ENCODE measurements at places on chromosomes 7 and 10.

GRCh38 chr10:94413361-94413760 is 11.0 kb downstream of the TBC1D12 start:
- DNase-seq = no peak

DNA sequence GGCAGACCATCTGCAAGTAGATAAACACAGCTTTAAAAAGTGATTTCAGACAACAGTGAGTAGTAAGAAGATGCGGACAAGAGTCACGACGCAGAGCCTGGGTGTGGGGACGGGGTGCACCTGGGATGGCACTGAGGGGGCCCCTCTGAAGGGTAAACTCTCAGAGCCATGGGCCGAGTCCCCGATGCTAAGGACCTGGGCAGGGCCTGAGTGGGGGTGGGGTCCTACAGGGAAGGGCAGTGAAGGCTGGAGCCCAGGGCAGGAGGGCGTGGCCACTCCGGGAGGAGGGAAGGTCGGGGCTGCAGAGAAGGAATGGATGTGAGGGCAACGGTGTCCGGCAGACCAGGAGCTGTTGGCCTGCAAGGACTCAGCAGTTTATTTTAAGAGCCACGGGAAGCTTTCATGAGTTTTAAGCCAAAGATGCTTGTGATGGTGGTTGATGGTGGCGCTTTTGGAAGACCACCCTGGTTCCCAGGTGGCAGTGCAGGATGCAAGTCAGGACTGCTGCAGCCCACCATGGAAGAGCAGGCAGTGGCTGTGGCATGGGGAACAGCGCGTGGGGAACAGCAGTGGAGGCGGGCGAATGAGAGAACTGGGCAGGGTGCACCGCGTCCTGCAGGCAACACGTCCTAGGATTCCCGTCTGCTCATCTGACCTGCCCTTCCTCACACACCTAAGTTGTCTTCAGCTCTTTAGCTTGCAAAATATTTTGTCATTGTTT is 296.8 kb downstream of the DNAJB6 start:
- no peak for DNase-seq

GRCh38 chr7:134440067-134440466 is 18.8 kb downstream of the AKR1B1 start:
- DNase-seq = no peak

DNA sequence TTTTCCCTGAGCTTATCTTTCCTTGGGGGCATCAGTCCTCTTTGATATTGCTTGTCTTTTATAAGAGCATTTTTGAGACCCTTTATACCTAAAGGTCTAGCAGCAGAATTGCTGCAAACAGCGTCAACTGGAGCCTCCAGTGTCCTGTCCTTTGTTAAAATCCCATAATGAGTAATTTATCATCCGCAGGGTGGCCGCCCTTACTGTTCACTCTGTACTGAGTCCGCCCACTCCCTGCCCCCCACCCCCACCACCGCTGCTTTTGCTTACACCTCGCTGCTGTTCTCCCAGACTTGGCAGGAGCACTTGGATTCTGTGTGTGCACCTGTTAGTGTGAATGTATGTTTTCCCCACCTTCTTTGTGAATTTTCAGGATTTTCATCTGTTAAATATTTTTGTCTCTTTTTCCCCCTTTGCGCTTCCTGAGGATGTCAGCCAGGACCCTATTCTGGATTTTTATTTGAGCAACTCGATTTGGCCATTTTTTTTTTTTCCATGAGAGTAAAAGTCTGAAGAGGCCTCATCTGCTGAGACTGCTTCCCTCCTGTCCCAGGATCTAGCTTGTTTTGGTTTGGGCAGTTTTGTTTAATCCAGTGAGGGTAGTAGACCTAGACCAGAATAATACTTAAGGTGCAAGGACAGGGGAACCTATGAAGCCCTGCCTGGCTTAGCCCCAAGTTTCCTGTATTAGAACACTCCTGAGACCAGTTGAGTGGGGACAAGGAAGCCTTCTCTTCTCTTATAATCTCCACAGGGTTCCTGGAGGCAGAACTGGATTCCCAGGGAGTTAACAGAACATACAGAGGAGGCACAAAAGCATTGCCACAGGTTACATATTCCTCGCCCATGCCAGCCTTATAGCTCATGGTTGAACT is 8.2 kb downstream of the AGFG2 start:
- DNase-seq = no peak

GRCh38 chr10:69009360-69009759 is 20.8 kb downstream of the KIFBP start:
- peak; percentile 33 for DNase-seq
